ENCODE measurements at places on chromosomes 2 and 18. TPM values are rescaled to one million over a fixed set of nuclear protein-coding genes. Genes with fewer than 3 reads are reported as not detected.
A peak's percentile ranks its signal among the peaks of the same experiment; 100 is the strongest.

DNA sequence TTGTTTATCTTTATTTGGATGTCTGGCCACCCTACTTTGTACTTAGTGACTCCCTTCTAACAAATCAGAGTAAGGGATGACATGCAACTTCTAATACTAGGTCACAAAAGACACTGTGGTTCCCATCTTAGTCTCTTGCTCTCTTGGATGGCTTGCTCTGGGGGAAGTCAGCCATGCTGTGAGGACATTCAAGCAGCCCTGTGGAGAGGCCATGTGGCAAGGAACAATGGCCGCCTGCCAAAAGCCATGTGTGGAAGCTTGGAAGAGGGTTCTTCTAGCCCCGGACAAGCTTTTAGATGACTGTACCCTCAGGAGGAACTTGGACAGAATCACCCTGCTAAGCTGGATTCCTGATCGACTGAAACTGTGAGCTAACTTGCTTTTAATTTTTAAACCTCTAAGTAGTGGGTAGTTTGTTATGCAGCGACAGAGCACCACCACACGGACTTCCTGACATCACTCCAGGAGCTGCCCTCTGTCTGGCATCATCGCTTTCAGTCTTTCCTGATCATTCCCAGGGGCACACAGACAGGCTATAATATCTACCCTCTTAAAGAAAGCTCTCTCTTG is 116.8 kb upstream of the ODC1 start:
- peaks cover 4% of the 10 kb centered on the region for H3K4me1 ChIP-seq
- no peak overlapping the region for H3K4me3 ChIP-seq
- DNase-seq: no peak
- H3K27me3 ChIP-seq: no peaks in the 10 kb centered on the region
- peaks cover 45% of the 10 kb centered on the region for H3K36me3 ChIP-seq
- no peak overlapping the region for H3K27ac ChIP-seq

- no peak for DNase-seq
- H3K4me1 ChIP-seq: peaks cover 9% of the 10 kb centered on the region
- H3K4me3 ChIP-seq: no peak overlapping the region
- no peak overlapping the region for H3K27ac ChIP-seq
Observed at GRCh38 chr2:180690611-180691010, 289.8 kb upstream of the UBE2E3 start.

DNA sequence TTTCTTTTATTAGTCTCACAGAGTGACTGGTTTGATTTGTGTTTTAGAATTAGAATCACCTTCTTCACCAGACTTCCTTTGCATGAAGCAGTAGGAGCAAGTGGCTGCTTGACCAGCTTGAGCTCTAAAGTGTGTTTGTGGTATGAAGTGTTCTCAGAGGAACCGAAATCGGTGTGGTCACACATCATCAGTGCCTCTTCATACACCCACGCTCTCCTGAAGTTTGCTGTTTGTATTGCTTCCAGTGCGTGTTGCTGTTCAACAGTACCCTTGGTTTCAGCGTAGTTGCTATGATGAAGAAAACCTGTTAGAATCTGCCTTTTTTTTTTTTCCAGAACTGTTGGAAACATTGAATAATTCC is 77.9 kb downstream of the LIMS1 start:
- H3K4me3 ChIP-seq: no peak overlapping the region
- peak overlapping the region; percentile 32 for H3K27ac ChIP-seq
- H3K27me3 ChIP-seq: no peaks in the 10 kb centered on the region
- no peak for DNase-seq

Gene COBLL1
- 66.0 TPM for total RNA-seq

Gene LRRTM4
- 0.42 TPM for total RNA-seq

Gene GAL3ST2
- 2.7 TPM for total RNA-seq

Data from esophagus muscularis mucosa (tissue), 4 donors.